ENCODE measurements at places on chromosomes 3 and 15.

GRCh38 chr15:49174902-49175301, 4.9 kb downstream of the GALK2 start:
- DNase-seq: no peak

DNA sequence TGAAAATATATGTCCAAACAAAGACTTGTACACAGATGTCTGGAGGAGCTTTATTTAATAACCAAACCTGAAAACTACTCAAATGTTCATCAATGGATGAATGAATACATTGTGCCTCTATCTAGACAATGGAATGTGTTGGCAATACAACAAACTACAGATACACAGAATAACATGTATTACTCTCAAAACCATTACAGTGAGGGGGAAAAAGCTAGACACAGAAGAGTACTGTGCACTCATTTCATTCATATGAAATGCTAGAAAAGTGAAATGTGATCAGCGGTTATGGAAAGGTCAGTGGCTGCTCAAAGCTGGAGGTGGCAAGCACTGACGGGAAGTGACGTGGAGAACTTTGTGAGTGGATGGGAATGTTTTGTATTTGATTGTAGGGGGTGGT, 13.2 kb downstream of the STOML1 start:
- DNase-seq: no peak

DNA sequence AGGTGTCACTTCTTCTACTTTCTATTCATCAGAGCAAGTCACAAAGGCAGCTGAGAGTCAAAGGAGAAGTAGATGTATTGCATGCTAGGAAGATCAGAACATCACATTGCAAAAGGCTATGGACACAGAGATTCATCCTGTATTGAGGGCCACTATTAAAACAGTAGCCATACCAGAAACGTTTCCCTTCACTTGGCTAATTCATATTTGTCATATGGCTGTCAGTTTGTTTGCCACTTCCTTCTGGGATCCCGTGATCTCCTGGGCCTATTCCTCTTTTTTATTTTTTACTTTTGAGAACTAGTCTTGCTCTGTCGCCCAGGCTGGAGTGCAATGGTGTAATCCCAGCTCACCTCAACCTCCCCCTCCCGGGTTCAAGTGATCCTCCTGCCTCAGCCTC, 184.0 kb upstream of the SATB1 start:
- no peak for DNase-seq

- DNase-seq: no peak
Observed at GRCh38 chr3:16467393-16467792, 46.1 kb downstream of the RFTN1 start.
